ENCODE measurements at places on chromosomes 5 and 9.

DNA sequence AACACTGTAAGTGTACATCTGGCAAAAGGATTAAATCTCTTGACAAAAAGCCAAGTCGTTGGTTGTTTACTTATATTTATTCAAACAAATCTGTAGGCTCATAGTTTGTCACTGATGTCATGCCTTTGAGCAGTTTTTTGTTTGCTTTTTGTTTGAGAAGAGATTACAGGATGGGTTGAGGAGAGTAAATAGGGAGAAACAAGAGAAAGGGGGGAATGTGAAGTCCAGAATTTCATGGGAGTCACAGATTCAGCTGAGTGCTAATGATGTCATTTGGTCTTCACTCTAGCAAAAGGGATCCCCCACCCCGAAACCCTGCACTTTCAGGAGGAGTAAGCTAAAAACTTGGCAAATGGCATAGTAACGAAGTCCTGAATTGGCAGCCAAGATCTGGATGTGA lies 337.4 kb downstream of the GLIS3 start:
- no peak for DNase-seq

DNA sequence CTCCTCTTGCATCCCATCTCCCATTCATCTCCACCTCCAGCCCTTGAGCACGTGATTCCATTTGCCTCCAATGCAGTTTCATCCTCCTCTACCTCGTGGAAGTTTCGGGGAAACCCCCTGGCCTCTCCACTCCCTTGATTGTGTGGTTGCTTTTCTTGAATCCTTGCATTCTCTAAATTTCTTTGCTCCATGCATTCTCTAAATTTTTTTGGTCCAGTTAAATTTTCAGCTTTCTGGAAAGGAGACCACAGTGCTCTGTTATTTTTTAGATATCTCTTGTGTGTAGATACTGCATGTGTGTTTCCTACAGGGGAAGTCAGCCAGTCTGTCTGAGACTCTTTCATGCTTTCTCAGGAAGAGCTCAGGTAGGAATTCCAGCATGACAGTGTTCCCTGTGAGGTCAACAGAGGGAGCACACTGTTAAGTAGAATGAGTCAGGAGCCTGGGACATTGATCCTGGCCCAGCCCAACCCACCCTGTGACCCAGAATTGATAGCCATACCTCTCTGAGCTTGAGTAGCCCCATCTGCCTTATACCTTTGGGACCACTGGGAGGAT lies 52.8 kb downstream of the AMBP start:
- DNase-seq, result no peak

- no peak for DNase-seq
Observed at GRCh38 chr5:163870441-163870840, 365.0 kb downstream of the MAT2B start.

- no peak for DNase-seq
Observed at GRCh38 chr5:136014049-136015002, 14.5 kb upstream of the TGFBI start.

DNA sequence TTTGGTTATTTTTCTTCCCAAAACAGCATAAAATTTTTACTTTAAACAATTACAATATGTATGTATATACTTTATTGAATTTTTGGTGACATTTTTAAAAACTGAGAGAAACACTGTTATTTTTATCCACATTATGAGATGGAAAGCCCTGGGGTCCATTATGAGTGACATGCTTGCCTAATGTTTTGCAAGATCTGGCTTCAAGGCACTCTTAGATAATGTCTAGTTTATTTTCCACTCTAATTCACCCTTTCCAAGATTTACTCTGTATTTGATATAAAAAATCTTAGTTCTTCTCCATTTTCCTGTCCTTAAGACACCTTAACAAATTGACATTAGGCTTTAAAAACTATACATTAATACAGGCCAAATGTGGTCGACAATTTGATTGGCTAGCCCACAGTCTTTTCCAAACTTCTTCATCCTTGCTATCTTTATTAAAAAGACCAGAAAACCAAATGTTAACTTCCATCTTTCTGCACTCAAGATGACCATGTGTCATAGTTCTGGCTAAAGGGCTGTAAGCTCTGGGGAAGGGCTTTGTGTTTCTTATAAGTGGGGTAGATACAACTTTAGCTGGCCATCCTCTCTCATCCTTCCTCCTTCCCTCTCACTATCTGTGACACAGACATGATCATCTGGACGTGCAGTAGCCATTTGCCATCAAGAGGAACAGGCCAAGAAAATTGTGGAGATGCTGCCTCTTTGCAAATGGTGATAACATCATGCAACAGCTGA lies 561.1 kb downstream of the PDE4D start:
- no peak for DNase-seq

GRCh38 chr9:98083566-98084183 lies 27.1 kb downstream of the NANS start:
- no peak for DNase-seq

- DNase-seq, result no peak
Observed at GRCh38 chr5:139277171-139277570, 16.4 kb upstream of the MATR3 start.

DNA sequence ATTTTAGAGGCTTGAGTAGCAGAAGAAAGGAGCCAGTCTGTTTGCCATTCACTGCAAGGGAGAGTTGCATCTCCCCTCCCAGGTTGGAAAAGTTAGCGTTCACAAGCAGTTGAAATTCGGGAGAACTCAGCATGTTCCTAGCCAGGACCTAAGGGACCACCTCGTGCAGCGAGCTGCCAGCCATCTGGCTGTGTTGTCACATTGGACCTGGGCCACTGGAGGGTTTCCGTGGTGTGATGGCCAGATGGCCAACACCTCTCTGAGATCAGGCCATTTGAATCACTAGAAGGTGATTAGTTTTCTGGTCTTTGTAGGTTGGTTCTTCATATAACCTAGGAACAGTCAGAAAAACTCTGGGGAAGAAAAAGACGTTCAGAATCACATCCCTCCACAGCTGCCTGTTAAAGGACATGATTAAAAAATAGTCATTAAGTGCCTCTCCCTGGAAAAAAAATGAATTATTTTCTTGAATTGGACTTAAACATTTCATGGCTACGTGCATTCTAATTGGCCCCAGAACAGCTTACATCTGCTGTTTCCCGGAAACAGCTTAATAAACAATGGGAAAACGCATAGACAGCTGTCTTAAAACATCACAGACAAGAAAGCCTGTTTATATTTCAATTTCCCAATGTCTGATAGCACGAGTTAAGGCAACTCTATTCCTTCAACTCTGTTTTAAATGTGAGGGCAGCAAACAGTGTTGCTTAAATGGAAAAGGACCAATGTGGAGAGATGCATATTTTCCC lies 303.9 kb downstream of the TENT4A start:
- DNase-seq, result no peak

DNA sequence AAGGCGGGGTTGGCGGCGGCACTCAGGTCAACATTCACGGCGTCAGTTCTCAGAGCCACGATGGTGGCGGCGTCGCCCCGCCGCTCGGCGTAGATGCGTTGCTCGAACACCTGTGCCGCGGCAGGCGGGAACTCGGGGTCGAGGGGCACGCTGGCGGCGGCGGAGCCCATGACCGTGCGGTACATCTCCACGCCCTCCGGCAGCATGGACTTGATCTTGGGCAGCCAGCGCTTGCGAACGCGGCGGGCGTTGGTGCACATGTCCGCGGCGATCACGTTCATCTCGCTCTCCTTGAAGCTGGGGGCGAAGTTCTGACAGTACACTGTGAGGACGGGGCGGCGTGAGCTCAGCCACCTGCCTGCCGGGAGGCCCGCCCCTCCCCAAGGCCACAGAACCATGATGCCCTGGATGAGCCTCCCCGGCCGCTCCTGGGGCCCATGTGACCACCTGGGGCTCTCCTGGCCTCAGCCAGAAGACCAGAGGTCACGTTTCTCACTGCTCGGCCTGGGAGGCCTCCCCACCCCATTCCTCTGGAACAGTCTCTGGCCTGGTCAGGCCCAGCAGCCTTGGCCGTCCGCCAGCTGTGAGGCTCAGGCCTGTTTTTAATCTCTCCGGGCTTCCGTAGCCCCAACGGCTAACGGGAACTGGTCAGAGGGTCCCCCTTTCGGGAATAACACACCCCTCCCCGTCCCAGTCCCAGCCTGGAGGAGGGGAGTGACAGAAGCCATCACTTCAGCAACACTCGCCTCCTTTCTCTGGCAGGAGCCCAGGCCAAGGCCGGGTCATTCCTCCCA lies 50.7 kb upstream of the UBAC1 start:
- no peak for DNase-seq

GRCh38 chr9:111020594-111020993 lies 17.7 kb downstream of the LPAR1 start:
- DNase-seq, result no peak

DNA sequence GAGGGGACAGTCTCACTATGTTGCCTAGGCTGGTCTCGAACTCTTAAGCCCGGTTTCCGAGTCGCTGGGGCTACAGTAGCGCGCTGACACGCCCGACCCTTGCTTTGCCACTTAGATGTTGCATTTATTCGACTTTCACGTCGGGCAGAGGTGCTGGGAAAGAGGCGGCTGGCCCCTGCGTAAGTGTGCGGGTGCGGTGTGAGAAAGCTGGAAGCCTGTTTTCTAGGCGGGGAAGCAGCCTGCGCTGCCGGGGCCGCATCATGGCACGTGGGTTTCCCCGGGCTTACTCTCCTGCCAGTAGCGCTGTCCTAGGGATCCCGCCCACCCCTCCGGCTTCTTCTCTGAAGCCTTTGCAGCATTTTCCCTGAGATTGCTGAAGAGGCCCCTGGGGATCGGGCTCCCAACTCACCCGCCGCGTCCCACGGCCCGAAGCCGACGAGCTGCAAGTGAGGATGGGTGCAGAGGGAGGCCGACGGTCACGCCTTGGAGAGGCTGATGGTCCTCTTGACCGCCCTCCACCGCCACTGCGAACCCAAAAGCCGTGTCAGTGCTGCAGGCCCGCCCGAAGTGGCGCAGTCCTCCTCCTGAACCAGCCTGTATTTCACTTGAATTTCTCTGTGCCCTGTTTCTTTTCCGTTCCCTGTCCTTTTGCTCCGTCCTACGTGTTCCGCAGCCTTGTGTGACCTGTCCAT lies 5.8 kb upstream of the TRIM41 start:
- peak; percentile 77 for DNase-seq

DNA sequence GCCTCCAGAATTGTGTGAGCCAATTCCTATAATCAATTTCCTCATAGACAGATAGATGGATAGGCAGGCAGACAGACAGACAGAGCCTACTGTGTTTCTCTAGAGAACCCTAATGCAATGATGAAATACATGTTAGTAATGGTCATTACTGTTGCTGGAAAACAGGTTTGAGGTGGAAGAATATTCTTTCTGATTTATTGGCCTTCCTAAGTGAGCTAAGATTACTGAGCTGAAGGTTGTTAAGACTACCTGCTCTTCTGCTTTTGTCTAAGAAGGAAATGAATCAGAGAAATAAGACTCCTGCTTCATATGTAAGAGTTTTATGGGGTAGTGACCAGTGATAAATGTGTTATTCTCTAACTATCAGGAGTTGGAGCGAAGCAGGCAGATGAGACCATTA lies 219.9 kb downstream of the ELAVL2 start:
- no peak for DNase-seq

- no peak for DNase-seq
Observed at GRCh38 chr5:96026406-96027041, 64.9 kb upstream of the ELL2 start.

DNA sequence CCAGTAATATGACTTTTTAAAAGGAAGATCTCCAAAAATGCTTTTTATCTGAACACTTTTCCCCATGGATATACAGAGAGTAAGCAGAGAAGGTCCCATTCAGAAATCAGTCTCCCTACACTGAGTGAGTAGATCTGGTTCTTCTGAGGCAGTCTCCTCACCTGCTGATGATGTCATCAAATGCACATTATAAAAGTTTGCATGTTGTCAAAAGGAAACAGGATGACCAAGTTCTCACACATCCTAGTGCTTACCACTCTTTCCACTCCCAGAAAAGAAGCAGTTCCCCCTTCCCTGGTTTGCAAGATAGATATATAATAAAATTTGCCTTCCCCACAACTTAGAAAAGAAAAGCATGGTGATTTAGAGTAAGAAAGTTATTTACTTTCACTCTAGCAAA lies 180.5 kb downstream of the RAB3C start:
- DNase-seq, result no peak

GRCh38 chr5:122009436-122009835 lies 47.7 kb downstream of the SRFBP1 start:
- DNase-seq, result no peak

- no peak for DNase-seq
Observed at GRCh38 chr5:63697811-63698210, 264.4 kb downstream of the HTR1A start.

- DNase-seq, result no peak
Observed at GRCh38 chr5:84197538-84197937, 187.1 kb downstream of the EDIL3 start.

All from activated naive CD8-positive, alpha-beta T cell treated with anti-CD3 and anti-CD28 coated beads, Interleukin-2, amount 50 U/mL, for 24 hours (primary cell).